Endothelial cell (in vitro differentiated cells): ENCODE measurements at places on chromosomes 7 and 10.

DNA sequence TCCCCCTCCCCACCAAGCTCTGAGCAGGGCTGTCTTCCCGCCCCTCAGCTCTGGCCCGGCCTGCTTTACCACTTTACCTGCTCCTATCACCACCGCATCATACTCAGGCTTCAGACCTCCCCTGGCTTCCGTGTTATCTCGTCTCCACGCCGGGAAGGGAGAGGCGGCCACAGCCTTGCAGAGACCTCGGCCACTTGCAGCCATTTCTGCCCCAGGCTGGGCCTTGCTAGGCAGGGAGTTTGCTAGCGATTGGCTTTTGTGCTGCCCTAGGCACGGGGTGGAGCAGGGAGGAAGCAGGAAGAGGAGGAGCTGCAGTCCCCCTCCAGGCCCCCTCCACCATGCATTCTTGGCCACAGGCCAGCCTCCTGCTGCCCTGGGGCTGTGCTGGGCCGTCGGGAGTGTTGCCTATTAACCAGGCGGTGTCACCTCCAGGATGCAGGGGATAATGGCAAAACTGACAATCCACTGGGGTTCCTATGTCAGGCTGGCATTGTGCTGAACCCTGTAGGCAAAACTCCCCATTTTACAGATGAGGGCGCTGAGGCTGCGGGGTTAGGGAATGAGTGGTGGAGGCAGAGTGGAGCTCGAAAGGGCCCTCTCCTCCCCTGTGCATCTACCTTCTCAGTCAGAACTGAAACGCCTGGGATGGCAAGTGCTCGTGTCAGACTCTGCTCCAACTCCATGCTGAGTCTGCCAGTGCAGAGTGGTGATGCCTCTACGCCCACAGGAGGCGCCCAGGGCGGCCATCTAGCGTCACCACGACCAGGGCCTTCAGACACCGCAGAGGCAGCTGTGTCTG, at the start of gene PYROXD2:
Gene PYROXD2, minus strand, starts transcription at position 251 of the 799 bp plus-strand sequence. Its CDS starts 47 bp downstream, at position 204.
- H3K36me3 ChIP-seq = peaks cover 10% of the 10 kb centered on the region
- H3K27me3 ChIP-seq = peaks cover 3% of the 10 kb centered on the region
- H3K4me1 ChIP-seq = peaks cover 4% of the 10 kb centered on the region
- DNase-seq = peak; percentile 72
- peak within 1 kb of the TSS; percentile 42 for H3K27ac ChIP-seq

DNA sequence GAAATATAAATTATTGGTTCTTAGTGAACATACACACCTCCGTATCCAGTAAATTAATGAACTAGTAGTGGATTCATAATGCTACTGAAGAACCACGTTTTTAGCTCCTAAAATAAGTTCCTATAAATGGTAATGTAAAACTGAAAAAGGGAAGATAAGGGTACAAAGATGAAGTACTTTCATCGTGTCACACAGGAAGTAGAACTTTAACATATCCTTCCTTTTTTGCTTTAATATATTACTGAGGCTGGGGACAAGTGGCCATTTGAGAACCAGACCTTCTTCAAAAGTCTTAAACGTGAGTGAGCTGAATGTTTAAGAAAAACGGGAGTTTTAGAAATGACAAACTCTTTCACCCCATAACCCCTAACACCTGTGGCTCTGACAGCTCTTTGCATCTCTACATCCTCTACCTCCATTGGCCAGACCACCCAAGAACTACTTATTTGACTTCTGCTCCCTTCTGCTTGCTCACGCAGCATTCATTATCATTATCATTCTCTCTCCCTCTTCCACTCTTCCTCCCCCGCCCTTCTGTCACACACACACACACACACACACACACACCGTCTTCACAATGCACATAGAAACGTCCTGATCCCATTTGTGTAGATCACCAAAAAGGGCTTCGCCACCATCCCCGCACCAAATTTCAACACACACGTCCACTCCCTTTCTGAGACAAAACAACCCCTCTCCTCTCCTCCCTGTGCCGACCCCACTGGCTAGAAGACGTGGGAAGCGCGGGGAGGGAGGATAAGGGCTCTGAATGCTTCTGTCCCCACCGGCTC, 677 bp downstream of the SKAP2 start:
- peak; percentile 4 for DNase-seq
- no peaks in the 10 kb centered on the region for H3K36me3 ChIP-seq
- H3K4me1 ChIP-seq = peaks cover 15% of the 10 kb centered on the region
- peak overlapping the region; percentile 95 for H3K4me3 ChIP-seq
- peak overlapping the region; percentile 83 for H3K27ac ChIP-seq

DNA sequence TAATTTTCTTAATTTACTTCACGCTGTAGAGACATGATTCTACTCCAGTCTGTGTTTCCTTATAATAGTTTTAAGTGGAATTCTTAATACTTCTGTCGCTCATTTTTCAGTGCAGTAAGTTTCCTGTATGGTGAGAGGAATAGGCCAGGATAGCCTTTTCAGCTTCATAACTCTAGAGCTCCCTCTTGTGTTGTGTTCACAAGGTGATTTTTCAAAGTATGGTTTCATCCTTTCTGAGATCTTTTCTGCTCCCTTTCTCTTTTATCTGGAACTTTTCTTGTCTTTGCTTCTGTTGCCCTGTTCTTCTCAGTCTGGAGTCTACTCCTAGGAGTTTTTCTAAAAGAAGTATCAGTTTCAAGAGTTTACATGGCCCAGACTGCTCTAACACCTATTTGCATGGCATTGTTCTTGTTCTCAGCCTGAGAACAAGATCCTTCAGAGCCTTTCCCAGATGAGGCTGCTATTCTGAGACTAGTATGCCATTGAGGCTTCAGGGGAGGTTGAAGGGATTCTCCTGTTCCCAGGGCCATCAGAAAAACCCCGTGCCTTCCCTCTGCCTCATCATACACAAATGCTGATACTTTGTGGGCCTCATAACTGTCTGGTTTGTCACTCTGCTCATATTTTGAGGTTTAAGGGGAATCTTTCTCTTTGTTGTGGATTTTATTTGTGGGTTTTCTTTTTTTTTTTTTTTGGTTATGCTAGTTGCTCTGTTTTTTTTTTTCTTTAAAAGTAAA, 21.8 kb downstream of the NET1 start:
- H3K36me3 ChIP-seq = peaks cover 6% of the 10 kb centered on the region
- H3K4me3 ChIP-seq = no peak overlapping the region
- no peak for DNase-seq
- H3K4me1 ChIP-seq = peaks cover 6% of the 10 kb centered on the region

DNA sequence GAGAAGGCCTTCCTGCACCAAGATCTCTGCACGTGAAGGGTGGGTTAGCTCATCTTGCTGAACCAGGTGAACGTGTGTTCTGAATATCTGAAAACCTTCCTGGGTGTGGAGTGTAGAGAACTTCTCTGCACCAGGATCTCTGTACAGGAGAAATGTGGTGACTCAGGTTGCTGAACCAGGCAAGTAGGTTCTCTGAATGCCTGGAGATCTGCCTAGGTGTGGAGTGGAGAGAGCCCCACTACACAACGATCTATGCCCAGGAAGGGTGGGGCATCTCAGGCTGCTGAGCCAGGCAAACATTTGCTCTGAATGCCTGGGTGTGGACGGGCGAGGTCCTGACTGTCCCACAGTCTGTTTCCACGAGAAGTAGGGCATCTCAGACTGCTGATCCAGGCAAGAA, 1002.3 kb upstream of the KCND2 start:
- H3K27ac ChIP-seq = no peak overlapping the region
- no peak overlapping the region for H3K4me3 ChIP-seq
- no peaks in the 10 kb centered on the region for H3K36me3 ChIP-seq
- peaks cover 1% of the 10 kb centered on the region for H3K27me3 ChIP-seq

DNA sequence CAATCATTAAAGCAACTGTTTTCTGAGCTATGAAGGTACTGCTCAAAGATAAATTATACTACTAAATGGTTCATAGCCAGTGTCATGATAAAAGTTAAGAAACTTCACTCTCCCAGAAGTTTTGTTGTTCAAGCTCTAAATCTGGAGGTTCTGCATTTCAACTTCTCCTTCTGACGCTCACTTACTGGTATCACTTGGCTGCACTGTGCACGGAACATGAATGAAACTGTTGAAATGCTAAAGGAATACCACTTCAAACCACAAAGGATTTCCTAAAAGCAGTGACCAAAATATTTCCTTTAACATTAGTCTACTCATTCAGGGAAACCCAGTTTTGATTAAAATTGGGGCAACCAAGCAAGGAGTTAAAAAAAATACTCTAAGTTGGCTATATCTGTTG, 93.6 kb downstream of the UBE2H start:
- H3K4me1 ChIP-seq = peaks cover 20% of the 10 kb centered on the region
- DNase-seq = no peak
- peaks cover 3% of the 10 kb centered on the region for H3K27me3 ChIP-seq
- no peak overlapping the region for H3K27ac ChIP-seq

DNA sequence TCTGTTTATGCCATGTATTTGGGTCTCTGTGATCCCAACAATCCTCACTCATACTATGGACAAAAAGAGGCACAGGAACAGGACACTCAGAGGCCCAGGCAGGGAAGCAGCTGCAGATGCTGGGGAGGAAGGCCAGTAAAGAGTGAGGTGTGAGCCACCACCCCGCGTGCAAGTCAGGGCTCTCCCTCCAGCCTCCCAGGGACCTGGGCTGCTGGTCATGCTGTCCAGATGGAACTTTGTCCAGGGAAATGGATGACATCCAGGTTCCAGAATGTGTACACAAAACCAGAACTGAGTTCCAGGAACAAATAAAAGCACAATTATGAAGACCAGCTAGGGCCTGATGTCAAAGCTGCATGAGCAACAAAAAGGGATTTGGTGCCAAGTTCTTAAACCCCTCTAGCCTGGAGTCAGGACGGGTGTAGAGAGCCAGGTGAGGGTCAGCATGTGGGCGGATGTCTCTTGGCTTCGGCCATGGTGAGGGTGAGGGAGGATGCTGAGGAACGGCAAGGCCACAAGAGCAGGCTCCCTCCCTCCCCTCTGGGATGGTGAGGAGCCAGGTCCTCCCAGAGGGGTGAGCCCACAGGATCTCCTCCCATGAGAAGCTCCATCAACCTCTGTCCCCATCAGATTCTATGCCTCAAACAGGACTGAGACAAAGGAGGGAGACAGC, 739.7 kb downstream of the PARD3 start:
- DNase-seq = no peak
- no peaks in the 10 kb centered on the region for H3K4me1 ChIP-seq
- H3K36me3 ChIP-seq = no peaks in the 10 kb centered on the region
- peaks cover 4% of the 10 kb centered on the region for H3K27me3 ChIP-seq

DNA sequence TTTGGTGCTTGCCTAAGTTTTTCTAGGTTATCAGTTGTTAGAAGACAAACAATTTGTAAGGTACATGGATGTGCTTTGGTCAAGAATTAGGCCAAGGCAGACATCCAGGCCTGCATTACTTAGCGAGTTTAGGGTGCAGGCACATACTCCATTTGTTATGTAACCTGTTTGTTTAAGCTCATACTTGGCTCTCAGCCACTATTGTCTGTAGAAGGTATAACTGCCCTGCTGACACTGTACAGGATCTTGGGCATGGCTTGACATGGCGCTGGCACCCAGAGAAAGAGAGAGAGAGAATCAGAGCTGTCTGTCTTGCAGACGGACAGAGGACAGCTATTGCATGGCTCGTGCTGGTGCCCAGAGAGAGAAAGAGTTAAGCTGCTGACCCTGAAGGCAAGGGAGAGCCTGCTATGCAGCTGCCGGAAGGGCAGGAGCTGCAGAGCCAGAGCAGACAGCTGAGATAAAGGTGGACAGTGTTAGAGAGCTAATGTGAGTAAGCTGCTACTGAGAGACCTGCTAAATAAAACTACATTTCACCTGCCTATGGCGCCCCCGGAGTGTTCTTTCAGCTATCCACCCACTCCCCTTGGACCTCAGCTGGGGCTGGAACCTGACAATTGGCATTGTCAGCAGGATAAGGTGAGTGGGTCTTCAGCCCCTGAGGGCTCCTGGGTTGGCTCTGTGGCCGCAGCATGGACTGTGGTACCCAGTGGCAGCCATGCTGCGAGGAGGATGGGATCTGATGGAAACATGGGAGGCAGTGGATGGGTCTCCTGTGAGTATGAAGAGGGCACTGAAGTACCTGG, 120.9 kb upstream of the TMEM106B start:
- H3K27ac ChIP-seq = no peak overlapping the region
- H3K4me1 ChIP-seq = no peaks in the 10 kb centered on the region
- H3K36me3 ChIP-seq = no peaks in the 10 kb centered on the region
- H3K27me3 ChIP-seq = no peaks in the 10 kb centered on the region
- H3K4me3 ChIP-seq = no peak overlapping the region
- DNase-seq = no peak

DNA sequence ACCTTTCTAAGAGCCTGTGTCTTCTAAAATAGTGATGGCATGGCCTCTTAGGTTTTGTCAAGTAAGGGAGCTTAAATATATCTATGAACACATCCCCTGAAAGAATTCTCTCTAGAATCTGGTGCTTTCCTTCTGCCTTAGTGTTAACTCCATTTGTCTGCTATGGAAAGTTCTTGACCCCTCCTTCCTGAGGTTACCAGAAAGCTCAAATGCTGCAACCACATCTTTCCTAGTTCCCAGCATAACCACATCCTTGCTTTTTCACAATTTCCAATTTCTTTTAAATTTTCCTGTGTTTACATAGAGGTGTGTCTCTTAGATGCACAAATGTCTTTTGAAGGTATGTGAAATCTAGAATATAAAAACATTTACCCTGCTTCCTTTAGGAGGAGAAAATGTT, 16.4 kb upstream of the GSDME start:
- peaks cover 2% of the 10 kb centered on the region for H3K27me3 ChIP-seq
- no peaks in the 10 kb centered on the region for H3K36me3 ChIP-seq
- DNase-seq = no peak

DNA sequence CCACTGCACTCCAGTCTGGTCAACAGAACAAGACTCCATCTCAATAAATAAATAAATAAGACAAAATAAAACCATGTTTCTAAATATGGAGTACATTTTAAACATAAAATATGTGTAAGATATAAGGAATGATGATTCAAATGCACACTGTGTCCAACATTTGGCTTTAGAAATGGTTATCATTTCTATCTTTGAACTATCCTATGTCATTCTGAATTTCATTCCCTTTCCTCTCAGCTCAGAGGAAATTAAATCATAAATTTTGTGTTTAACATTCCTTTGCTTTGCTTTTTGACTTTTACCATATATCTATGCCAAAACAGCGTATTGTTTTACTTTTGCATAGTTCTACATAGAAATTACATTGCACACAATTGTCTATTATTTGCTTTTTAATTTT, 130.9 kb downstream of the GNAT3 start:
- H3K27ac ChIP-seq = no peak overlapping the region
- no peak overlapping the region for H3K4me3 ChIP-seq
- DNase-seq = no peak
- H3K27me3 ChIP-seq = no peaks in the 10 kb centered on the region
- H3K36me3 ChIP-seq = no peaks in the 10 kb centered on the region

DNA sequence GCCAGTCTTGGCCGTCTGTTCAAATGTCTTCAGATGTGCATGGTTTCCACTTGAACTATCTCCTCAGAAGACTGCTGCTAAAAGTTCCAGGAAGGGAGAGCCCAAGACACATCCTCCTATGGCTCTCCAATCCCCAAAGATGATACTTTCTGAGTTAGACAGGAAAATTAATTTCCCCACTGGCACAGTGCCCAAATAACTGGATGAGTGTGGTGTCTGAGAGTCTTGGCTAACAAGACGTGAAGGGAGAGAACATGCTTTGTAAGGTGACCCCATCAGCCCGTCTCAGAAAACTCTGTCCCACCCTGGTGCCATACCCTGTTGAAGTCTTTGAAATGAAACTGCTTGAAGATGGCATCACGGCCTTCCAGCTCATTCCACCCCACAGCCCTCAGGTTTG, 2.9 kb downstream of the PCBD1 start:
- no peak overlapping the region for H3K27ac ChIP-seq
- H3K27me3 ChIP-seq = peaks cover 11% of the 10 kb centered on the region
- H3K36me3 ChIP-seq = peaks cover 15% of the 10 kb centered on the region
- peaks cover 26% of the 10 kb centered on the region for H3K4me1 ChIP-seq
